ENCODE measurements at places on chromosomes 2 and 18.

DNA sequence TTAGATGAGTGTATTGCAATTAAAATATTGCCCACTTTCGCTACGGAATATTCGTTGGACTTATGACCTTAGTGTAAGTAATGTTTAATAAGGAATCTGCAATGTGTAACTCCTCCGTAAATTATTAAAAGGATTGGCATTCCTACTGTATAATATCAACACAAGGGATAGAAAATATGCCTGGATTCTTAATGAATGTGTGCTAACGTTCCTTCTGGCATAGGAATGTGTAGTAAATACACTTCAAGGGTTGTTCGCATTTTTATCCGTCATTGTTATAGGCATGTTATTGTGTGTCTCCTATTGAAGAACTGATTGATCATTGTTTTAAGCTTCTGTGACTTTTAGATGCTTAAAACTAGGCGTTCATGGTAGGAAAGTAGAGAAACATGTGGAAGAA lies 134.5 kb downstream of the NEDD4L start:
- no peak for DNase-seq

GRCh38 chr2:8418721-8419120 lies 263.1 kb upstream of the ID2 start:
- DNase-seq: no peak

DNA sequence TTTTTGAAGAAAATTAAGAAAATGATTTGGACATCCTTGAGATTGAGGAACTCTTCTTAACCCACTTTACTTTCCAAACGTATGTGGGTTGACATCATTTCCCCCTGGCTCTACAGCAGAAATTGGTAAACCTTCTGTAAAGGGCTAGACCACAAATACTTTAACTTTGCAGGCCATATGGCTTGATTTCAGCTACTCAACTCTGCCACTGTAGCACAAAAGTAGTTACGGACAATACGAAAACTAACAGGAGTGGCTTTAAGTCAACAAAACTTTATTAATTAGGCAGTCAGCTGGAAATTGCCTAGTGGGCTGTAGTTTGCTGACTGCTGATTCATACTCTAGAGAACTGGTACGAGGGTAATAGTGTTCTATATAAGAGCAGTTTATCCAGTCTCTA lies 83.2 kb upstream of the DTNB start:
- no peak for DNase-seq

- peak; percentile 59 for DNase-seq
These were observed 223.7 kb downstream of the CYP26B1 start for GRCh38 chr2:71923887-71924533.

GRCh38 chr2:33229646-33230045 lies 246.8 kb upstream of the RASGRP3 start:
- no peak for DNase-seq

DNA sequence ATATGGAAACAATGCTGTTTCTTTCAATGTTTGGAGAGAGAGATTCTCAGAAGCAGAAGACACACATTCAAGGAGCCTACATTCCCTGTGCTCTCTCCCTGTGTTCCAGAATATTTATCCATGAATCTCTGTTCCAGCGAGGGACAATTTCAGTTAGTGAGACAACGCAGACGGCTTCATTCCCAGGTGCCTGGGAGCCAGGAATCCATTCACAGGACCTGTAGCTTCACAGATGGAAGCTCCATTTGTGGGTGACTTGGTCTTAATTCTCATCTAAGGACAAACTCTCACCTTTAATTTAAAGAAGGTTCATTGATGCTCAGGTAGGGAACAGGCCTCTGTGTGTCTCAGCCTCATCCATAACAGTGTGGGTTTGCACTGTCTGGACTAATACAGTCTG lies 1156.6 kb downstream of the RPIA start:
- DNase-seq: no peak

GRCh38 chr2:26846334-26847306 lies 1.3 kb upstream of the DPYSL5 start:
- peak; percentile 71 for DNase-seq

DNA sequence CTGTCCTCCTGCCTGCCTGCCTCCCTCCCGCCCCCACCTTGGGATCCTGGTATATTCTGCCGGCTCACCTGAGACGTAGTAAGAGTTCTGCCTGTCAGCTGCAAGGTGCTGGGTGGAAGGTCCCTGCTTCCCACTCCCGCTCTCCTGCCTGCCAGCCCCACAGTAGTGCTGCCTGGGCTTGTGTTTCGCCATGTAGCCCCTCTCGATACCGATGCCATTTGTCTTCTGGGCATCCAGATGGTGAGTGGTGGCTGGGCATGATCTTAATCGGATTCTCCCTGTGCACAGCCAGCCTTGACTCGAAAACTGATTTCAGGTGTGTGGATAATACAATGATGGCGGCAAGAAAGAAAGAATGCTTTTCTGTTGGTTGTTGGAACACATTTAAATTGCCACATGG lies 184.9 kb downstream of the AGAP1 start:
- DNase-seq: no peak

- DNase-seq: no peak
These were observed 81.3 kb downstream of the KCNF1 start for GRCh38 chr2:10993001-10993481.

DNA sequence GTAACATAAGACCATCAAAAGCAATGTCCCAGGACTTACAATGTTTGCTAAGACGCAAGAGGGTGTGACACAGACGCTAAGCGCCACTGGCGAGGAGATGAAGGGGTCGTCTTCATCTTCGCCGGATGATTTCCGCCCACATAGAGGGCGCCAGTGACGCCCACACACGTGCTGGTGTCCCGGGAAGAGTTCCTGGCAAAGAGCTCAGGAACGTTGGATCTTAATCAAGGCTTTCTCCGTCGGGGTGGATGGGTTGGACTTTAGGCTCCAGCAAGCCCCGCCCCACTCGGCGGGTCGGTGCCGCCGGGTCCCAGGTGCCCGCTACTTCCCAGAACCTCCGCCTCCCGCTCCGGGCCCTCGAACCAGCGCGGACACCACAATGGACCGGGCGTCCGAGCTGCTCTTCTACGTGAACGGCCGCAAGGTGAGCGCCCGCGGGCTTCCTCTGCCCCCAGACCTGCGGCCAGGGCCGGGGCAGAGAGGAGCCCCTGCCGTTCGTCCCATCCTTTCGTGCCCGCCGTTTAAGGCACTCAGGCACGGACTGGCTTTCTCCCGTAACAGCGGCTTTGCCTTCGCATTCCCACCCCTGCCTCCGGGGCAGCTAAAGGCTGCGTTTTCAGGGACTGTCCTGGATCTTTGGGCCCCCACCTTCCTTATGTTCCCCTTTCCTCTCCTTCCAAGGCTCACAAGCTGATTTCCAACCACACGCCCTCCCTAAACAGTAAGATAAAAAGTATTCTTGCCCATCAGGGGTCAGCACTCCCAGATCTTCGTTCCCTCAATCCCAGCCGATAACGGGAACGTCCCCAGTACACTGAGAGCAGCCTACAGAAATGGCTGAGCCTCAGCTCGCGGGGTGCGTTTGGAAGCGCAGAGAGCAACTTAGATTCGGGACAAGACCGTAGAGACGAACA lies at the start of gene AOX1:
AOX1 (plus strand) TSS at position 285 of the 914 bp plus-strand sequence; CDS start at position 380, 95 bp downstream.
- DNase-seq: peak; percentile 22

DNA sequence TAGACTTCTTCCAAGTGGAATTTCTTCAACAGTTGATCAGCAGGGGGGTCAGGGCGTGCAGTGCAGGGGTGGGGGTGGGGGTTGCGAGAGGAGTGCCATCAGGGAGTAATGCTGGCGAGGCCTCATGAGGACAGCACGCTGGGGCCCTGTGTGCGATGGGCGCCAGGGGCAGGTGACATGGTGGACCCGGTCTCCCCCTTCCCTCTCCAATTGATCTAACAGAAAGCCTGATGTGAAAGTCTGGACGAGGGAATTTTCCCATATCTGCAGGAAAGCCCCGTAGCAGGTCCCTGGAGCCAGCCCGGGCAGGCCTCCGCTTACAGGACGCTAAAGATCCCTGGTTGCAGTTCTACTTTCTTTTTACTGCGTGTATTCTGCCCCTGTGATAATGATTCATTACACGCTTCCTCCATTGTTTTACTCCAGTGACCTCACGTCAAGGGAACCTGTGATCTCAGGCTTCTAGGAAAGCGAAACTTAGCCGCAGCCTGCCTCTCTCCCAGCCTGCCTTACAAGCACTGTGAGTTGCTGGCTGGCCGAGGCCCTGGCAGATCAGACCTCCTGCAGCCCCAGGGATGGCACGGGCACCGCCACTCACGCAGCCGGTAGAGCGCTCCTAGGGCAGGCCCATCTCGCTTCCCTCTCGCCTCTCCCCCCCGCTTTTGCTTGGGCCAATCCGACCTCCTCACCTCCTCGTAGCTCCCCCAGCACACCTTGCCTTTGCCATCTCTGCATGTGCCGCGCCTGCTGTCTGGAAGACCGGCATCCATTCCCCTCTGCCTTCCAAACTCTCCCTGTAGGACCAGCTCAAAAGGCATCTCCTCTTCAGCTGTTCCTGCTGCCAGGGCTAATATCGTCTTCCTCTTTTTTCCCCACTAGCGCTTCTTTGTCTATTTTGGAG lies 19.2 kb downstream of the NEURL3 start:
- peak; percentile 60 for DNase-seq

DNA sequence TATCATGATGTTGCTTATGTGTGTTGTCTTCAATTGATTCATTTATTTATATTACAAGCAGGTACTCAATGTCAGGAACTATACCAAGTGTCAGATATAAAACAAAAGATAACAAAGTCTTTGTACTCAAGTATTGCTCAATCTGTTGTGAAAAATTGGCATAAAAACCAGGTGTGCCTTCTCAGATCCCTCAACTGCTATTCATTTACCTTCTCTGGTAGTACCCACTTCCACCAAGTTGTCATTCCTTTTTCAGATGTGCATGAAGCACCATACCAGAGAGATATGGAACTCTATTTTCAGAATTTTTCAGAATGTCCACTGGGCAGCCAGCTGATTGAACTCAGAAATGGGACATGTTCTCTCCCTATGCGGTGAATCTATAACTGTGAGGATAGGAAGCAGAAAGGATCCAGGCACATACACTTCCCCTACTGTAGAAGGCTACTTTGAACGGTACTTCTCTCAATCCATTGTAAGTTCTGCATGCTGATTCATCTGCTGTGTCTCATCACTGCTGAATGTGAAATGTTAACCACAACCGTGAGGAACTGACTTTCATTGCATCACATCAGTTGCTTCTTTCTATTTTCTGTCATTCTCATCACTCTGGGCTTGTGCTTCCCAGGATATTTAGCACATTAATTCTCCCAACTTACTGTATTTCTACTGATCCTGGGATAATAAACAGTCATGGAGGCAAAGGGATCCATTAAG lies 1621.3 kb downstream of the SUCLG1 start:
- DNase-seq: no peak

DNA sequence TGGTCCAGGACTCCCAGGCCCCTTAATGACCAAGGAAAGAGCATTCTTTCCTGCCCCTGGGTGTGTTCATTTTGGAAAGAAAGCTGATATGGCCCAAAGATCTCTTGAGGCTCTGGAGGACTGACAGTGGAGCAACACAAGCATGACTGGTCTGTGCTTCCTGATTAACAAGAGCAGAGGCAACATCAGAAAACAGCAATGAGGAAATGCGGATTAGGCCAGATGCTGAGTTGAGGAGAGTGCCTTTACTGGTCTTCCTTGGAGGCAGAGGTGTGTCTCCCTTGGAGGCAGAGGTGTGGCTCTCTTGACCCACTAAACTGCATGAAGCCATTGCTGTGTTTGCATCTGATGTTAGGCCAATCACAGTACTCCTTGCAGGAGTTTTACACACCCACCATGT lies 19.9 kb downstream of the IL36B start:
- DNase-seq: no peak

GRCh38 chr2:71498261-71498701 lies 44.9 kb downstream of the DYSF start:
- DNase-seq: no peak

GRCh38 chr2:68282811-68283418 lies 30.6 kb upstream of the PPP3R1 start:
- peak; percentile 41 for DNase-seq

DNA sequence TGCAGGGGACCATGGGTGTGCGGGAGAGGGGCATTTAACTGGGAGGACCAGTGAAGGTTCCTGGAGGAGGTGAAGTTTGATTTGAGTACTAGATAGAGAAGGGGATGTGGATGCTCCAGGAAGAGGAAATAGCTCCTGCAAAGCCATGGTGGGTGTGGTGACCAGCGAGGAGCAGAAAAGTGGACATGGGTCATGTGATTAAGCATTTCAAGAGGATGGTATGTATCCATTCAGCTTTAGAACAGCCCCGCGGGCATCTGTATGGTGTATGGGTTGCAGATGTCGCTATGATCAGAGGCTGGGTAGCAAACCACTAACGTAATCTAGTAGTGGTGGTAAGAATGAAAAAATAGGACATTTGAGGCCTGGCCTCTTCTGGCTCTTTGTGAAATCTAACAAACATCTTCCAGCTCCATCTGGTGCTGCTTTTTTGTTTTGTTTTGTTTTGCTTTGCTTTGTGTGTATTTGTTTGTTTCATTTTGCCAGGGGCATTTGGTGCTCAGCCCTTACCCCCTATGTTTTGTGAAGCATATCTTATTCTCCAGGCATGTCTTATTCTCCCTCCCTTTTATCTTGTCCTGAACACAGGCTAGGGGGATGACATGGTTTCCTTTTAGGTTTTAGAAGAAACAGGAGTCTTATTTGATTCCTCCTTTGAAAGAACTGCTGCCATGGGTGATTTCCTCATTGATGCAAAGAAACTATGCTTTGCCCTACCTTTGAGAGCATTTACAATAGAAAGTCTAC lies 226.1 kb downstream of the LRRTM1 start:
- DNase-seq: no peak

GRCh38 chr2:217773539-217773938 lies 229.3 kb downstream of the TNS1 start:
- no peak for DNase-seq

DNA sequence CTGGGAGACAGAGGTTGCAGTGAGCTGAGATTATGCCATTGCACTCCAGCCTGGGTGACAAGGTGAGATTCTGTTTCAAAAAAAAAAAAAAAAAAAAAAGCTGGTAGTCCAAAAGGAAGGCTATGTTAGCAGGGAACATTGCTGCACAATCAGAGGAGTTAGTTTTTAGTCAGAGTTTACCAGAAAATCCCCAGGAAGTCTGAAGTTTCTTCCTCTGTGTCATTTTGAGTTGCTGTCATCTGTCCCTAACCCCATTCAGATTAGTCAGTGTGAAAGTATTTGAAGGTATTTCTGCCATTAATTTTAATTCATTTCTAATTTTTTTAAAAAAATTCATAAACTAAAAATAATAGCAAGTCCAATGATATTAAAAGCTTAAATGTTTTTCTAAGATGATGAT lies 33.5 kb upstream of the CERS6 start:
- no peak for DNase-seq
